SJCRH30 (cell line): ENCODE measurements at places on chromosomes 5 and 9. TPM values are rescaled to one million over a fixed set of nuclear protein-coding genes. Genes with fewer than 3 reads are reported as not detected.
A peak's percentile ranks its signal among the peaks of the same experiment; 100 is the strongest.

Gene RNF183
- 0.05 TPM in 1 of 2 replicates, not detected in the other for total RNA-seq

Gene REEP5
- 24.9 and 30.7 TPM in 2 replicates for total RNA-seq

Gene AQP3
- 17.3 and 20.6 TPM in 2 replicates for total RNA-seq

Gene ITGA1
- total RNA-seq, result 8.8 and 9.9 TPM in 2 replicates

Gene NIM1K
- 0.04 TPM in 1 of 2 replicates, not detected in the other for total RNA-seq

Gene LCN6
- total RNA-seq, result not detected in 2 replicates

Gene ADAMTS6
- total RNA-seq, result 6.0 and 7.2 TPM in 2 replicates

Gene PDZD2
- 0.47 and 0.76 TPM in 2 replicates for total RNA-seq

DNA sequence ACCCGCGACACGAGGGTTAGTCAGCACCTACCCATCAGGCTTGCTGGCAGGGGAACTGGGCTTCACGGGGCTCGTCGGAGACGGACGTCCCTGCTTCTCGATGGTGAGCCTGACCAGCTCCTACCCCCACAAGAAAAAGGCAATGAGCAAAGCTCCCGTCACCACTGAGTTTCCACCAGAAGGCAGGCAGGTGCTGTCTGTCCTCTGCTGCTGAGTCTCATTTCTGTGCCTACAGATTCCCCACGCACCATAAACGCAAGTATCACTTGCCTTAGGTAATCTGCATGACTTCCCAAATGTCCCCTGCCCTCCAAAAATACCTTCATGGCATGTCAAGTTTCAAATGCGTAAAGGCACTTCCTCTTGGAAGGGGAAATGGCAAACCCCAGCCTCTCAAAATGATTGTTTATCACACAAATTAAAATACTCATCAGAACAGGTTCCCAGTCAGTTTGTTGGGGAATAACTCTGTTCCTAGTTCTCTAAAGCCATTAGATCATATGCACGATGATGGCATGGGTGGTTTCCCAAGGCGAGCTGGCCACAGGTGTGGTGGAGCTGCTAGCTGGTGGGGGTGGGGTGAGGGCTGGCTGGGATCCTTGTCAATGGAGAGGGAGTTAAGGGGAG lies 85.0 kb downstream of the PRRT1B start:
- DNase-seq, result no peak
- H3K27ac ChIP-seq, result no peak overlapping the region; the same call in 1 of the 2 replicates
- no peaks in the 10 kb centered on the region for H3K36me3 ChIP-seq
- no peaks in the 10 kb centered on the region for H3K27me3 ChIP-seq

- no peaks in the 10 kb centered on the region for H3K36me3 ChIP-seq
- H3K4me3 ChIP-seq, result no peak overlapping the region
- DNase-seq, result no peak
- H3K27ac ChIP-seq, result no peak overlapping the region
- H3K4me1 ChIP-seq, result peaks cover 19% of the 10 kb centered on the region
- H3K27me3 ChIP-seq, result no peaks in the 10 kb centered on the region
These were observed 50.7 kb downstream of the COL15A1 start for GRCh38 chr9:98994172-98995058.

DNA sequence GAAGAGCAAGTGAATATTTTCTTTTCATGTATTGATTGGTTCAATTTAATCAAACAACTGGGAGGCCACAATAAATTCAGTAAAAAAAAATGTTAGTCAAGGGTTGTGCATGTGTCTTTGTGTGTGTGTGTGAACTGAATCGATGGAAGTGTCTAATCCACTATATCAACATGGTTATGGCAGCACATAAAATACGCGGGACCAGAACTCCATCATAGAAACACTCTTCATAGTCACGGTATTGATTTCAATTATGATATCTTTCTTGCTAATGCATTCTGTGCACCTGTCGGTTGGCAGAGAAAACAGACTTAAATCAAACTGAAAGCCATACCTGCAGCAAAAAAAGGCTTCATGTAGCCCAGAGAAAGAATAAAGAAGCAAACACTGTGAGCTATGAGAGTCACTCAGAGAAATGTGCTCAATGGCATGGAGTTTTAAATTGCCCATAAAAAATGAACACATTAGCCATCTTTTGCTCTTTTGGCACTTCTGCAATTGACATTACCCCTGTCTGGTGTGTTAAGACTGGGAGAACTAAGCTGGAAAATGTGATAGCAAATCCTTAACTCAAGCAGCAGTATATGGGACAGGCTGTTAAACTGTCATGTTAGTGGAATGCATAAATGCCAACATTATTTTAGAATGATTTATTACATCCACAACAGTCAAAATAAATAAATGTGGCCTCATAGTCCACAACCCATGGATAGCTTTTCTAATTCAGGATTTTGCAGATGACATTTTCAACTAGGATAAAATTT lies 642.4 kb upstream of the C9orf72 start:
- DNase-seq, result no peak
- H3K4me3 ChIP-seq, result no peak overlapping the region
- H3K4me1 ChIP-seq, result peaks cover 11% of the 10 kb centered on the region
- H3K27me3 ChIP-seq, result no peaks in the 10 kb centered on the region
- H3K36me3 ChIP-seq, result no peaks in the 10 kb centered on the region

GRCh38 chr5:62937661-62938558 lies 359.3 kb downstream of the LRRC70 start:
- peak overlapping the region; percentile 4; the same call in 1 of the 2 replicates for H3K4me3 ChIP-seq
- H3K4me1 ChIP-seq, result peaks cover 47% of the 10 kb centered on the region
- no peaks in the 10 kb centered on the region for H3K27me3 ChIP-seq
- H3K27ac ChIP-seq, result peak overlapping the region; percentile 86
- DNase-seq, result peak; percentile 76
- H3K36me3 ChIP-seq, result no peaks in the 10 kb centered on the region

DNA sequence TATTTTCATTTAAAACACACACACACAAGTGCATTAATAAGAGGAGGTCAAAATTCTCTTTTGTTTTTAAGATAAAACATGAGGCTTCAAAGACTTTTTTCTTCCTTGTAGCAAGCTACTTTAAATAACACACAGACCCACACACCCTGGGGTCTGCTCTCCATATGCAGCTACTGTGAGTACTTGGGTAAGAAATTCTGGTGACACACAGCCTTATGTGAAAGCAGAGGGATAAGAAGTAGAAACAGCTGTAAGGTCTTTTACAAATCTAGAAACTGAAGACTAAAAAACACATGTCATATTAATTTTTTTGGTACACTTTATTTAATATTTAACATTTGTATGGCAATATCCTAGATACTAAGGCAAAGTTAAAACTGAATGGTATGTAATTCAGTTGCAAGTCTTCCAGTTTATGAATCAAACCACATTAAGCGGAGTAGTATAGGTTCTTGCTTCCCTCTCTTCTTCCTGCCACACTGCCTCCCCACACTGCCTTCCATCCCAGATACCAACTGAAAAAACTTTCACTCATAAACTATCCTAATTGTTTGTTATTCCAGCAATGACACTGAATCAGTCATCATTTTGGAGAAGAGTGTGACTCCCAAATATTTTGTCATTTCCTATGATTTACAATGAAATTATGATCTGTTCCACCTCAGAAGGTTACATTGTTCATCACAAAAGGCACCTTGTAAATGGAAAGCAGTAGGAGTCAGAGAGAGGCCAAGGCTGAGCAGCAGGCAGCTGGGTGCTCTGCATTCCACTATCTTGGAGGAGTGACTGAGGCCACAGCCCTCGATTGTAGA lies 92.0 kb downstream of the PLCXD3 start:
- no peak overlapping the region for H3K27ac ChIP-seq
- DNase-seq, result no peak

GRCh38 chr9:134135343-134136117 lies at the start of gene WDR5:
TSS of gene WDR5 (plus strand) at chr9:134136082. CDS start at chr9:134139878, 3,796 bp downstream.
- no peaks in the 10 kb centered on the region for H3K27me3 ChIP-seq
- H3K27ac ChIP-seq, result peak within 1 kb of the TSS; percentile 77
- peak; percentile 95 for DNase-seq
- peaks cover 29% of the 10 kb centered on the region for H3K4me1 ChIP-seq
- peak within 1 kb of the TSS; percentile 81 for H3K4me3 ChIP-seq

DNA sequence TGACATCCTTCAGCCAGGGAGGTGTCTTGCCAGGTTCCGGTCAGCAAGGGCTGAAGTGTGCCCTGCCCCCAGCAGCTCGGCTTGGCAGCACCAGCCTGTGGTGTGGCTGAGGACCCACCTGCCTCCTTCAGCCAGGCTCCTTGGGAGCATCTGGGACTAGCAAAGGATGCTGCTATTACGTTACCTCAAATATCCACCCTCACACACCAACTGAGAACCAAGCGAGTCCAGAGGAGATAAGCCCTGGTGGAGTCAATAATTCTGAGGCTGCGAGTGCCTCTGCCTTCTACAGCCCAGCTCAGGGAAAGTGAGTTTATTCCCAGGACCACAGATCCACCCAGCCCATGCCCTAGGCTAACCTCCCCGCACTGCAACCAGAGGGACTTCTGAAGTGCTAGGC lies 57.1 kb upstream of the FSTL4 start:
- no peaks in the 10 kb centered on the region for H3K36me3 ChIP-seq
- H3K27ac ChIP-seq, result no peak overlapping the region
- no peaks in the 10 kb centered on the region for H3K4me1 ChIP-seq

DNA sequence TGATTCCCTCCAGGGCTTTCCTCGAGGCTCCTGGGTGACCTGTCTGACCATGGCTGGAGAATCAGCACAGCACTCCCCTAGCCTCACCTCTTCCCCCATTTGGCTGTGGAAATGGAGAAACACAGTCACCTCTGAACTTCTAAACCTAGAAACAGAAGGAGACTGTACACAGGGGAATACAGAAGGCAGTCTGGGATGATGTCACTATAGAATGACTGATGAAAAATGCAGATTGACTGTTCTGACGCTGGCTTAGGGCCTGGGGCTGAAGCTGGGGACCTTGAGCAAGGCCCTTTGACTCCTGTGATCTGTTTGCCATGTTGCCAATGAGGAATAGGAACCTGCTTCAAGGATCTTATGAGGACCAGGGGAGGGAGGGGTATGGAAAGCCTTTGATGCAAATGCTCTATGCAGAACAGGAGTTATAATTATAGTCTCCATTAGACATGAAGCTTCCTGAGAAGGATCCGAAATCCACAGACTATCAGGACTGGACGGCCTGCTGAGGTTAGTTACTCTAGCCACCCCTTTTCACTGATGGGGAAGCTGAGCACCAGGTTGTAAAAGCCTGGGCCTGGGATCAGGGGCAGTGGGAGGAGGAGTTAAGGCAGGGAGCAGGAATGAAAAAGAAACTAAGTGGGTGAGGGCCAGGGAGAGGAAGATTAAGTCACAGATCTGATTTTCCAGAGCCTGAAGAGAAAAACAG lies 24.4 kb upstream of the ANXA6 start:
- no peak for DNase-seq
- no peaks in the 10 kb centered on the region for H3K27me3 ChIP-seq
- no peaks in the 10 kb centered on the region for H3K36me3 ChIP-seq
- no peaks in the 10 kb centered on the region for H3K4me1 ChIP-seq
- H3K27ac ChIP-seq, result no peak overlapping the region

DNA sequence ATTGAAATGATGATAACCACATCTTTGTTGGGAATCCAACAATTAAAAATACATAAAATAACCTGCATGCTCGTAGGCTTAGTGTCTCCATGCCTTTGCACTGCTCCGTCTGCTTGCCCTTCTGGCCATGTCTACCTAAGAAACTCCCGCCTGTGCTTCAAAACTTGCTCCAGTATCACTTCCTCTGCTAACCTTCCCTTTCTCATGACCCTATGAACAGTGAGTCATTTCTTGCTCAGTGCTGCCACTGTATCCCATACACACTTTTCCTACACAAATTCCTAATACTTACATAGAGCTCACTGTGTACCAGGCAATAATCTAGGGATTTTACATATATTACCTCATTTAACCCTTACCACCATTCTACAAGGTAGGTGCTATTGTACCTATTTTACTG lies 33.5 kb downstream of the TMEM245 start:
- H3K36me3 ChIP-seq, result peaks cover 71% of the 10 kb centered on the region
- no peaks in the 10 kb centered on the region for H3K27me3 ChIP-seq
- no peaks in the 10 kb centered on the region for H3K4me1 ChIP-seq
- H3K4me3 ChIP-seq, result no peak overlapping the region
- no peak overlapping the region for H3K27ac ChIP-seq

- DNase-seq, result no peak
- no peak overlapping the region for H3K27ac ChIP-seq
- no peaks in the 10 kb centered on the region for H3K27me3 ChIP-seq
- no peaks in the 10 kb centered on the region for H3K4me1 ChIP-seq
- H3K36me3 ChIP-seq, result no peaks in the 10 kb centered on the region
These were observed 229.6 kb upstream of the DAP start for GRCh38 chr5:10990634-10991033.

GRCh38 chr5:32229586-32229985 lies 55.5 kb upstream of the GOLPH3 start:
- DNase-seq, result no peak
- H3K4me3 ChIP-seq, result no peak overlapping the region
- H3K27me3 ChIP-seq, result no peaks in the 10 kb centered on the region
- H3K4me1 ChIP-seq, result no peaks in the 10 kb centered on the region
- H3K27ac ChIP-seq, result no peak overlapping the region

GRCh38 chr5:93101661-93102060 lies 479.4 kb downstream of the NR2F1-AS1 start:
- no peak for DNase-seq
- H3K4me1 ChIP-seq, result no peaks in the 10 kb centered on the region
- no peaks in the 10 kb centered on the region for H3K27me3 ChIP-seq
- H3K27ac ChIP-seq, result no peak overlapping the region
- no peak overlapping the region for H3K4me3 ChIP-seq
- H3K36me3 ChIP-seq, result no peaks in the 10 kb centered on the region

- no peak overlapping the region for H3K4me3 ChIP-seq
- no peaks in the 10 kb centered on the region for H3K36me3 ChIP-seq
- H3K27me3 ChIP-seq, result no peaks in the 10 kb centered on the region
- H3K4me1 ChIP-seq, result no peaks in the 10 kb centered on the region
These were observed 110.1 kb upstream of the SMIM23 start for GRCh38 chr5:171675511-171675910.

DNA sequence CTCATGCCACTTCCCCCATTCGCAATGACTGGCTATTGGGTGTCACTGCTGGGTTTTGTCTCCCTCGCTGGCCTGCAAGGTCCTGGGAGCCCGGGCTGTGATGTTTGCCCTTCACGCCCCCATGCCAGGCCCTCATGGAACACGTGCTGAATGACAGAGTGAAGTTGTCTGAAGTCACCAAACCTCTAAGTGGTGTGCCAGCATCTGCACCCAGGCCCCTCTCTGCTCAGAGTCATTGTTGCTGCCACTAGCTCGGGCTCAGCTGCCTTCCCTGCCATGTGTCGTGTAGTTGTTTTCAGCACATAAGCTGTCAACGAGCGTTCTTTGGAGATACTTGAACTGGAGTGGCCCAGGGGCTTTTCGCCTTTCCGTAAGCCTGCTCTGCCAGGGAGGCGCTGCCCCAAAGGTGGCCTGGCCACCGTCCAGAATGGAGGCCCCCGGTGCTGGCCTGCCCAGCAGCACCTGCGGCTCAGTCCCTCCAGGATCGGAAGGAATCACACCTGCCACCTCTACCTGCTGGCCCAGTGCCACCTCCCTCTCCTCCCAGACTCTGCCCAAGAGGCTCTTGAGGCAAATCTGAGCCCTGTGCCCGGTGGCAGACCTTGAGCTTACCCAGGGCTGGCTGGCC lies 250.1 kb downstream of the PBX3 start:
- H3K4me3 ChIP-seq, result no peak overlapping the region
- H3K4me1 ChIP-seq, result no peaks in the 10 kb centered on the region
- no peak overlapping the region for H3K27ac ChIP-seq
- H3K27me3 ChIP-seq, result no peaks in the 10 kb centered on the region
- DNase-seq, result no peak

- no peaks in the 10 kb centered on the region; the same call in 1 of the 2 replicates for H3K27me3 ChIP-seq
- H3K36me3 ChIP-seq, result no peaks in the 10 kb centered on the region
- H3K4me1 ChIP-seq, result no peaks in the 10 kb centered on the region
- H3K27ac ChIP-seq, result no peak overlapping the region
- no peak overlapping the region for H3K4me3 ChIP-seq
- DNase-seq, result no peak
These were observed 4.5 kb downstream of the CCDC180 start for GRCh38 chr9:97311798-97312500.

GRCh38 chr5:39360471-39361111 lies 3.7 kb downstream of the C9 start:
- H3K4me1 ChIP-seq, result no peaks in the 10 kb centered on the region
- DNase-seq, result no peak
- H3K27ac ChIP-seq, result no peak overlapping the region
- 0 out of 2 replicates have a peak, but pooled peaks cover 10% of the 10 kb centered on the region for H3K27me3 ChIP-seq
- no peaks in the 10 kb centered on the region for H3K36me3 ChIP-seq
